Foreskin fibroblast (primary cell): ENCODE measurements at places on chromosomes 3 and 15.

DNA sequence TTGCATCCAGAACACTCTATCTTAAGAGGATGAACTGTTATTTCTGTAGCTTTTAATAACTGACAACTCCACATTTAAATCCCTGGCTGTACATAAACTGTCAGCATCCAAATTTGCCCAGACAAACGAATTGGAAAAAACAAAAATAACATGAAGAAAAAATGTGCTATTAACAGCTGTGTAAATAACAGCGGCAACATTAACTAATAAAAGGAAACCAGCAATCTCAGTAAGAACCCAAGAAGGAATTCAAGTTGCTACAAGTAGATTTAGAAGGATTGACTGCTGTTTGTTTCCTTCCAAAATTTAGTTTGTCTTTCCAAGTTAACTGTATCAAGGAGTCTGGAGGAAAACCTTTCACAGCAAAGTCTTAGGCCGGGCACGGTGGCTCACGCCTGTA lies 550.6 kb upstream of the MDFIC2 start:
- no peak for DNase-seq

- DNase-seq = no peak
These were observed 75.9 kb upstream of the ATP2B2 start for GRCh38 chr3:10581251-10581650.

- DNase-seq = no peak
These were observed 3.0 kb downstream of the HDC start for GRCh38 chr15:50262533-50262932.

- DNase-seq = peak; percentile 95
These were observed 79.0 kb downstream of the IGF1R start for GRCh38 chr15:98727115-98728040.

GRCh38 chr3:128617270-128617556 lies 33.4 kb downstream of the RPN1 start:
- DNase-seq = no peak

DNA sequence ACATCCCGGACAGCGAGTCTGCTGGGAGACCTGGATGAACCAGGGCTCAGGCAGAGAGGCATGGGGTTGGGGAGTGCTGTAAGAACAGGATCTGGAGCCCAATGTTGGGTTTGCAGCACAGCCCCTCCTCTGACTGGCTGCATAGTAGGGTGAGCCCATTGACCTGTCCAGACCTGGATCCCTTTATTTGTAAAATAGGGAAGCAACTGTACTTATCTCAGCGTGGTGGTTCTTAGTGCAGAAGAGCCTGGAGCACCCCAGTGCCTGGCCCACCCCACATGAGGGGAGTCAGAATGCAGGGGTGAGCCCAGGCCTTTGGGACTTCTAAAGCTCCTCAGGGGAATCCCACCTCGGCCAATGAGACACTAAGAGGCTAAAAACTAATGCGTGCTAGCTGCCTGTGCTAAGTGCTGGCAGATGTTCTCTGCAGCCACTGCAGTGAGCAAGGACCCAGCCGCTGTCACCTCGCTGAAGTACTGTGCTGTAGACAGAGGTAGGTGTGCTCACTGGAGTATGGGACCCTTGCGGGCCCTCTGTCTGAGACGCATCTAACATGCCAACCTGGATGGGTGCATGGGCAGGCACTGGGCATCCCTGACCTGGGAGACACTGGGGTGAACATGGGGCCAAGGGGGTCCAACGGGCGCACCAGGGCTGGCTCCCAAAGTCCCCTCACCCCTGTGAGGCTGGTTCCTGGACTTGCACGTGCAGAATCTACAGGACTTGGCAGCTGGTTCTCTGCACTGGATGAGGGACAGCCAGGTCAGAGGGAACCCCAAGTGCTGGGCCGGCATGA lies 95.6 kb downstream of the ATP10A start:
- DNase-seq = no peak

GRCh38 chr15:29034593-29035335 lies 149.0 kb downstream of the APBA2 start:
- no peak for DNase-seq
